ENCODE measurements at places on chromosomes 7 and 10. TPM values are rescaled to one million over a fixed set of nuclear protein-coding genes. Genes with fewer than 3 reads are reported as not detected.

GRCh38 chr10:14958872-14959220, 342 bp upstream of the MEIG1 start:
- no peak for DNase-seq

- peak; percentile 87 for DNase-seq
These were observed 758 bp upstream of the OPTN start for GRCh38 chr10:13099144-13099665.

DNA sequence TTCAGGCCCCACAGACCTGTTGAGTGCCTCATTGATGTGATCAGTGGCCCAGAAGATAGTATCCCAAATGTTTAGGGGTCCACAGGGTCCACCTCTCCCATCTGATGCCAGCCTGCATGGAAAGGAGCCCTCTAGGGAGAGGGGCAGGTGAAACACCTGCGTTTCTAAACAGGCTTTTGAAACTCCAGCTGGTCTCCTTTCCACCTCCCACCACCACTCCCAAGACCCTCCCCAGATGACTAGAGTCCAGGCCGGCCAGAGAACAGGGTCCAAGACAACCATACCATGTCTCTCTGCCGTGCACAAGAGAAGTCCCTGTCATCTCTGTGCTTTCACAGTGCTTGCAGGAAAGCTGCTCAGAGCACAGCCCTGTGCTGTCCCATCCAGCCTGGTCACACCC, 105.0 kb upstream of the NANOS1 start:
- DNase-seq = no peak

Gene GIMAP2
- polyA plus RNA-seq = 7.1 TPM

Gene CYP2C18
- not detected for polyA plus RNA-seq
